ENCODE measurements at places on chromosomes 5 and 9.

DNA sequence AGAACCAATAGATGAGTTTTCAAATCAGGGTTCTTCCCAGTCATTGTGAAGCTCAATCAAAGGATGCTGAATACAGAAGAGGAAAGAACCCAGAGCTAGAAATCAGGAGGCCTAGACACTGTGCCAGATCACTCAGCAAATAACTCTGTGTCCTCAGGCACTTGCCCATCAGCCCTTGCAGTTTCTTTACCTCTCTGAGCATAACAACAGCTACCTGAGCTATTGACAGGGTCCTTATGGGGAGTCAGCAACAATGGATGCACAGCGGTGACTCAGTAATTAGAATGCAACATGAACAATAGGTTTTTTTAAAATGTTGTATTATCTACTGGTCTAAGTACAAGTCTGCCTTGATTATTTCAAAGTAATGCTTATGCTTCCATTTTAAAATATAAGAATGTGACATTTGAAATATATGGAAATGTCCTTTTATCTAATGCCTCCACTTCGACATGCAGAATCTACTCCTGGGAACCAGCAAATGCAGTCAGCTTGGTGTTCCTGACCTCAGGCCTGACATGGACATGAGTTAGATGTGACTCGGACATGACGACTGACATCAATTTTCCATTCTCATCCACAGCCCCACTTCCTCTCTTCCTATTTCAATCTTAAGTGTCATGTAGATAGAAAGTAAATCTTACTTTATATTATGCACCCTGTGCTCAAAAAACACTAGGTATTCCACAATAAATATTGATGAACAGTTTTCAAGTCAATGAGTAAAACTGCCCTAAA, 155.0 kb downstream of the TLE1 start:
- DNase-seq: no peak

GRCh38 chr5:135547590-135548254, 12.0 kb upstream of the NEUROG1 start:
- DNase-seq: no peak

DNA sequence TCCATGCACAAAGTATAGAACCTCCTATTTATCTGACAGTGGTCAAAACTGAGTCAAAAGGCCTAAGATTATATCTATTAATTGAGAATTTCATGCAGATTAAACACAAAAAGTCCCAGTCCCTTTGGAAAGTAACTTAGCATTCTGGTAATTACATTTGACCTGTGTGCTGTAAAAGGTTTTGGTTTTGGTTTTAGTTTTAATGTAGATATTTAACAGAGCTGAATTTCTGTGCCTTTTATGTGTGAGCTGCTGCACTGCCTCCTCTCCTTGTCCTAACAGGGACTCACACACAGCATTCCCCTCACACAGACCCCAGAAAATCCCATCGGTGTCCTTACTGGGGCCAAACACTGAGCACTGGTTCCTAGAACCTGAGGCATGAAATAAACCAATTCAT, 31.0 kb upstream of the FSD1L start:
- DNase-seq: no peak

- DNase-seq: no peak
Observed at GRCh38 chr5:112738191-112738560, 491 bp downstream of the APC start.

GRCh38 chr9:80932947-80933780, 756.2 kb downstream of the TLE1 start:
- no peak for DNase-seq

GRCh38 chr5:172502969-172503368, 48.6 kb upstream of the SH3PXD2B start:
- DNase-seq: no peak

DNA sequence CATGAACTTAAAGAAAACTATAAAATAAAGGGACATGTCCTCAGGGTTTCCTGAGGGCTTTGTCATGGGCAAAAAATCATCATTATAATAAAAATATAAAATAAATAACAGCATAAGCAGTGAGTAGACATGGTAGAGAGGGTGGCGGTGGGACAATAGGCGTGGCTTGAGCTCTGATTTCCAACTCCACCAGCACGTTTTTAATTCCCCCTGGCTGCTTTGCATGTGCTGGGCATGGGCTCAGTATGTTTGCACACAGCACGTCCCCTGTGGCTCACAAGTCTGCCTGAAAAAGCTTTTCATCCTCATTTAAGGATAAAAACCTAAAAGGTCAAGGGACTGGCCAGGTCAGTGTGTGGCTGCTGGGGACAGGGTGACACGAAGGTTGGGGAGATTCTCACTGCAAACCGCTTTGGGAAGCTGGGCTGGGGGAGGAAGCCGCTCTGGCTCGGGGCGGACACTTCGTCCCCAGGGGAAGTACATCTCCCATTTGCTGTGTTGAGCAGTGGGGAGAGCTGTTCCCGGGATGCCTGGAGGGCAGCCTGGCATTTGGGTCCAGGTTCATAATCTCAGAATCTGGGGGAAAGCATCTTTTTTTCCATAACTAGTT, 32.6 kb downstream of the NKX2-5 start:
- no peak for DNase-seq

DNA sequence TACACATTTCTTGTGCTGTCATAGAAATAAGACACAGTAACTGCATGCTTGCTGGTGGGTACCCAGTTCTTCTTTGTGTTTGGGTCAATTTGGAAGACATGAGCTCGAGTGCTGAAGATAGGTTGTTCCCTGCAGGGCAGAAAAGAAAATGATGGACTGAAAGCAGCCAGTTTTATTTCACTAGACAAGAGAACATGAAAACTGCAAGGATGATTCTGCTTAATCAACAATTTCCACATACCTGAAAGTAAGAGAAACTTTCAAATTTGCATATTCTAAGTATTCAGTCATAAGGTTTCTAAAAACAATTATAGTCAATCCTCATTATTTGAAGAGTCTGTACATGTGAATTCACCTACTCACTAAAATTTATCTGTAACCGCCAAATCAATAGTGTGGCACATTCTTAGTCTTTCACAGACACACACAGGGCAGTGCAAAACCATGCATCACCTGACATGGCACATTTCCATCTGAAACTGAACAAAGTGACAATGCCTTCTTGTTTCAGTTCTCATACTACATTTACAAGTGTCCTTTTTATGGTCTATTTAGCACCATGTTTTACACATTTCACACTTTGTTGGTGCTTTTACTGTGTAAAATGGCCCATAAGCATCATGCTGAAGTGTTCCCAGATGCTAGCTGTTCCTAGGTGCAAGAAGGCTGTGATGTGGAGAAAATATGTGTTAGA, 56.9 kb downstream of the HOMER1 start:
- DNase-seq: no peak

DNA sequence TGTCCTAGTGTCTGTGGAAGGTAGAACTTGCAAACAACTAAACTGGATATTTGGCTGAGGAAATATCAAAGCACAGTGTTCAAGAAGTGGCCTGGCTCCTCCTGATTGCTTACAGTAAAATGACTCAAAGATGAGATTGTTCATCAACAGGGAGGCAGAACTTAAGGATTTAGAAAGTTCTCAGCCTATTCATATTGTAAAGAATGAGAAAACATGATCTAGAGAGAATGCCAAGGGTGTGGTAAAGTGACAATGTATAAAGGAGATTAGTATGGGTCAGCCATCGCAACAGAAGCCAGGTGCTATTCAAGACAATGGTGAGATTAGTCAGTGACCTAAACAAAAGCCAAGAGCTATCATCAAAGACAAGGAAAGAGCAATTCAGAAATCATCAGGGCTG, 372.3 kb downstream of the SPOCK1 start:
- DNase-seq: no peak

DNA sequence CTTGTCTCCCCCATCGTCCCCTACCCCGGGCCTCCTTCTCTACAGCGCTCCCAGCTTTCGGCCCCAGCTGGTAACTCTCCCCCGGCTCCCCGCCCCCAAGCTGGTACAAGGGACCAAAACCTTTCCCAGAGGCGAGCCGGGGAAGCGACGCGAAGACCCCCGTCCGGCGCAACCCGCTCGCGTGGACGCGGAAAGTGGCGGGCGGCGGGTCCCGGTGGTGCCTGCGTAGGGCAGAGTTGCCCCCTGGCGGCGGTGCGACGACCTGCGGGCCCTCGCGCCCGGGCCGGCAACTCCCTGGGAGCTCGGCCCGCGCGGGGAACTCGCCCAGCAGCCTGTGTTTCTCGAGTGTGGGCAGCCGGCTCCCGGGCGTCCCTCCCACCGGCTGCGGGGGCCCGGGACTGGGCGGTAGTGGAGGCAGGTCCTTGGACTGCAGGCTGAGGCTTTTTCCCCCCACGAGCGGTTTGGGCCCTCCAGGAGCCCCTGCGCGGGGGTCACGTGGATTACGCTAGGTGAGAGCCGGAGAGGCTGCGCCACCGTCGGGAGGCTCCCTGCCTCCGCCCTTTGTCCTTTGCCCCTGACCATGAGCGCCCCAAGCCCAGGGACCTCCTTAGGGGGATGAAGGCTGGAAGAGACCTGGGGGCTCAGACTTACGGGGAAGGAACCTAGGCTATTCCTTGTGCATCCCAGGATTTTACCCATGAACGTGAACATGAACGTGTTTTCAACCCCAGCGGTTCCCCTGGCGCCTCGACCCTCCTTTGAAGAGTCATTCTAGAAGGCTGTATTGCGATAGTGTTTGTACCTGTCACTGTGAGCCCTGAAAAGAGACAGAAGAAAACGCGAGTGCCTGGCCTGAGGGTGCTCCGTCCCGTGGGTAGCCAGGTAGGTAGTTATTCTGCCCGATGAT, 2.9 kb upstream of the FOXD1 start:
- peak; percentile 28 for DNase-seq

GRCh38 chr5:161302559-161302958, 244.0 kb downstream of the GABRB2 start:
- DNase-seq: no peak

- no peak for DNase-seq
Observed at GRCh38 chr5:107604146-107604910, 66.4 kb downstream of the EFNA5 start.

DNA sequence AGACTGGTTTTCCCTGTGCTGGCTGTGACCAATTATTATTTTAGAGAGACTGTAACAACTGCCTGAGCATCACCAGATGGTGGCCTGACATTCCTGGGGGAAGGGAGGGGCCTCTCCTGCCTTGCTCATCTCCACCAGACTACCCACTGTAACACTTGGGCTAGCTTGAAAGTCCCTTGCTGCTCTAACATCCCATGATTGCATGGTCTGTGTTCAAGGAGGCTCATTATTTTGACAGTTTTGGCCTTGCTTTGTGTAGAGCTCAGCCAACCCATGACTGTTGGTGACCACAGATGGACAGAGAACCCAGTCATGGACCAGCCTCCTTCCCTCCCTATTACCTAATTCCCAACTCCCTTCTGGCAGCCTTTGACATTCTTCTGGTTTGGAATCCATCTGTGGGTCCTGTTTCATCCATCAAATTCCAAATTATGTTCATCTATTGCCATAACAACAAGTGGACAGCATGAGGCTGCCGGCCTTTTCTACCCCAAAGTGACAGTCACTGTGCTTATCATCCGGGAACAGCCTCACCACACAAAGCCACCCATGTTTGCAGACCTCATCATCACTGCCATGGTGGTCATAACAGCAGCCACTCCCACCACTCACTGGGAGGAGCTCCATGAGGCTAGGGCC, 49.0 kb upstream of the ICE1 start:
- DNase-seq: no peak

- no peak for DNase-seq
Observed at GRCh38 chr5:107557051-107557658, 113.6 kb downstream of the EFNA5 start.

GRCh38 chr5:151164687-151165392, 7.3 kb upstream of the ANXA6 start:
- peak; percentile 76 for DNase-seq

- no peak for DNase-seq
Observed at GRCh38 chr5:172412724-172413286, 41.5 kb downstream of the SH3PXD2B start.

- DNase-seq: no peak
Observed at GRCh38 chr5:14102666-14103065, 40.5 kb upstream of the TRIO start.

GRCh38 chr9:136656795-136657611, 5.7 kb upstream of the EGFL7 start:
- DNase-seq: no peak

- no peak for DNase-seq
Observed at GRCh38 chr9:114745879-114746550, 59.8 kb downstream of the TNFSF15 start.

- no peak for DNase-seq
Observed at GRCh38 chr9:69976152-69976551, 67.5 kb upstream of the MAMDC2 start.

GRCh38 chr5:28855626-28856025, 1817.2 kb upstream of the CDH9 start:
- DNase-seq: no peak

DNA sequence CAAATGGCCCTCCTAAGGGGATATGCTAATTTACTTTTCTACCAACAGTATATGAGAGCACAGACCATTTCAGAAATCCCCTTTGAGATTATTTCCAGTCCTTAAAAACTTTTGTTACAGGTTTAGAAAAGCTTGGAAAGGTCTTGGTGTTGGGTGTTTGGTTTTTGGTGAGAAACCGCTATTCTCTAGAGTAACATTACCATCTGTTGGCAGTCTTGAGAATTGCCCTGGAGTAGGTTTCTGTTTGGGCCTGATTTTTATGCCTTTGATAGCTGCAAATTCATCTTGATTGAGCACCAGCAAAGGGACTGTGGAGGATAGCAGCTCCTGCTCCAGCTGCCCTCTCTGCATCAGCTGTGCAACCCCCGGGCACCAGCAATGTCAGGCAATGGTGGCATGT, 8.0 kb downstream of the NUDT2 start:
- DNase-seq: no peak

- no peak for DNase-seq
Observed at GRCh38 chr5:181052672-181053487, 12.8 kb downstream of the BTNL9 start.

DNA sequence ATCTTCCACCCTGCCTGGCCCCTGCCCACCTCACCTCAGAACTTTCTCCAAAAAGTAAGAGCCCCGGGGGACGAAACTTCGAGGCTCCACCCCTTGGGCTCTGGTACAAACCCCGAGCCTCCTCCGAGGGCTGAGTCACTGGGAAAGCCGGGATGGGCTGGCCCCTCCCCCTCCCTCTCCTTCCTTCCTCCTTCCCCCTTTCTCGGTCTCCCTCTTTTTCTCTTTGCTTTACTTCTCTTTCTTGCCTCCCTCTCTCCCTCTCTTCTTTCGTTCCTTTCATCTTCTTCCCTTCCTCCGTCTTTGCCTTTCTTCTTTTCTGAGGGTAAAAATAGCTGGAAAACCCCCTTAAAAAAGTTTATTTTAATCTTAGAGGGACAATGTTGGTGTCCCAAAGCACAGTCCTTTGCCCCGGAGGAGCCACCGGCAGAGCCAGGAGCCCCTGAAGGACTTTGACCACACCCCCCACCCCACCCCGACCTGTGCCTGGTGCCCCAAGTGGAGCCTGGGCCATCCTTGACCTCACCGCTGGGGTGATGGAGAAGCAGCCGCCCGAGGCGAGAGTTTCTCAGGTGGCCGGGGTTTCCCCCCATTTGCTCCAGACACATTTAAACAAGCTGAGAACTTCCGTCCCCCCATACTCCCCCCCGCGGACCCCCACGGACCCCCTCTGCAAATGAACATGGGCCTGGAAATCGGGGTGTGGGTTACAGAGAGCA, 5.7 kb upstream of the NOTCH1 start:
- no peak for DNase-seq

DNA sequence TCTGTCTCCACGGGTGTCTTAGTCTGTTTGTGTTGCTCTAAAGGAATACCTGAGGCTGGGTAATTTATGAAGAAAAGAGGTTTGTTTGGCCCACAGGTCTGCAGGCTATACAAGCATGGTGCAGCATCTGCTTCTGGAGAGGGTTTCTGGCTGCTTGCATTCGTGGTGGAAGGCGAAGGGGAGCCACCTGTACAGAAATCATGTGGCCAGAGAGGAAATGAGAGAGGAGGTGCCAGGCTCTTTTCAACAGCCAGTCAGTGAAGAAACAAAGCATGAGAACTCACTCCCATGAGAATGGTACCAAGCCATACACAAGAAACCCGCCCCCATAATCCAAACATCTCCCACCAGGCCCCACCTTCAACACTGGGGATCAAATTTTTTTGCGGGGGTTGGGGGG, 53.4 kb downstream of the PFDN1 start:
- no peak for DNase-seq
